Spinal cord (tissue), 10 donors: ENCODE measurements at places on chromosomes 1 and 21.

GRCh38 chr21:42213082-42213774 lies 5.7 kb upstream of the ABCG1 start:
- DNase-seq = no peak

DNA sequence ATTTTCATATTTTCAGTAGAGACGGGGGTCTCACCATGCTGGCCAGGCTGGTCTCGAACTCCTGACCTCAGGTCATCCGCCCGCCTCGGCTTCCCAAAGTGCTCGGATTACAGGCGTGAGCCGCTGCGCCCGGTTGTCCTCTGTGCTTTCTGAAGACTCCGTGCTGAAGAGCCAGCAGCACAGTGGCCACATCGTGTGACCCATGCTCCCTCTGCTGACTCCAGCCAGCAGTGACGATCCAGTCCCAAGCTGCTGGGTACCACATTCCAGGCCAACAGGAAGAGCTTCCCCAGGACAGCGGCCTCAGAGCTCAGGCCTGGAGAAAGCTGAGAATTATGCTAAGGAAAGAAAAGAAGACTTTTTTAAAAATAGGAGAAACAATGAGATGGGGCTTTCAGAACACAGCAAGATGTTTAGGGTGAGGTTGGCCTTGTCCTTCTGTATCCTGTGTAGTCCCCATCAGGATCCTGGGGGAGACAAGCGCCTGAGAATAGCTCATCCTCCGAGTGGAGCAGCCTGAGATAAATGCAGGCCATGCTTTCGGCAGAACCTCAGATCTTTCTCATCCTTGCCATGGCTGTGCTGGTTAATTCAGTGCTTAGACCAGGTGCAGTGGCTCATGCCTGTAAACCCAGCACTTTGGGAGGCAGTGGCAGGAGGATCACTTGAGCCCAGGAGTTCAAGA lies 207.1 kb downstream of the SLC35F3 start:
- DNase-seq = no peak

DNA sequence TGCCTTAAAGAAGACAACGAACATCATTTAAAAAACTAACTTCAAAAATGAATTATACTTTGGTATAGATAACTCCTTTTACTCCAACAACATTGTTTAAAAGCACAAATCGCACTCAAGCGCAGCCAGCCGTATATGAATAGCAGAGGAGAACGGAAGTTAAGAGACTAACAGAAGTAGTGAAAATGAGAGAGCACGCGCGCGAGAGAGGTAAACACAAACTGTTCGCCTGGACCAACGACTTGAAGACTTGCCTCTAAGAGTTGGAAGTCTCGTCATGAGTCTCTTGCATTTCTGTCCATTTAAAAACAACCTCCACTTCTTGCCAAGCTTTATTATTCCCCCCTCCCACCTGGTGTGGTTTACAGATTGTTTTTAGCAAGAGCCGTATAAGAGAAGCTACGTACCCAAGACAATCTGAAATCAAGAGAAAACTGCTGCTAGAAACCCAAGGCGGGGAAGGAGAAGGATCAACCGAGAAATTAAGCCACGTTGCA lies 479 bp downstream of the SELENOF start:
- DNase-seq = no peak

DNA sequence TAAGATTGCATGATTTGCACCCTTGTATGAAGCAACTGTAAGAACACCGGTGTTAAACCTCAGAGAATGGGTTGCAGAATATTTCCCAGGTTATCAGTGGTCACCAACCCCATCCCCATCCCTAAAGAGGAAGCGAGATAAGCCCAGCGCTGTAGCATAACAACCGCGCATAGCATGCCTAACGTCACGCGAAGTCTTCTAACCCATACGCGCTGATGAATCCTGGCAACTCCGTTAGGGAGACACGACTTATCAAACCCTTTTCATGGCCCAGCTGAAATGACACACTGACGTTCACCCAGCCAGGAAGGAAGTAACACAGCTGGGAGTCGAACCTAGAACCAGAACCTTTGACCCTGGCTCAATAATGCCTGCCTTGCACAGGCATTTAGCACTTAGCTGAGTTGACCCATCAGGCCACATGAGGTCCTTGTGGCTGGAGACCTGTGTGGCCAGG lies 24.2 kb downstream of the TMEM51 start:
- DNase-seq = no peak

DNA sequence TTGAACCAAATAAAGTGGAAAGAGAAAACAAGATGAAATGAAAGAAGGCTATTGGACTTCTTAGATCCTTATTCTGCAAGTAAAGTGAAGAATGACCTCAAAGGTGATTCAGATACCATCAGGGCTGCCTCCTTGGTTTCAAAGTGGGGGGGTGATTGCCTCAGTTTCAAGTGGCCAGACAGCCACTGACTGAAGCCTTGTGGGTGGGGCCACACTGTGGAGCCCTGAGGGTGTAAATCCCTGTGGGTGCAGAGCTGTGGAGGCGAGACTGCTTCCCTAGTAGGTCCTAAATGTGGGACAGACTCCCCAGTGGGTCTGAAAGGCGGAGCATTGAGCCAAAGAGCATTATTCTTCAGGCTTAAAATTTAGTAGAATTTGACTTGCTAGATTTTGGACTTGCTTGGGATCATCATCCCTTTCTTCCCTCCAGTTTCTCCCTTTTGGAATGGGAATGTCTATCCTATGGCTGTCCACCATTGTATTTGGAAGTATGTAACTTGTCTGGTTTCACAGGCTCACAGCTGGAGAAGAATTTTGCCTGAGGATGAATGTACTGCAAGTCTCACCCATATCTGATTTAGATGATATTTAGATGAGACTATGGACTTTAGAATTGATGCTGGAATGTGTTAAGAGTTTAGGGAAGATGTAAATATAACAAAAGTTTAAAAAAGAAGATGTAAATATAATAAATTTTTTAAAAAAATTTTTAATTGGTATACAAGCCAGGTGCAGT lies 71.6 kb upstream of the SOX13 start:
- DNase-seq = no peak

DNA sequence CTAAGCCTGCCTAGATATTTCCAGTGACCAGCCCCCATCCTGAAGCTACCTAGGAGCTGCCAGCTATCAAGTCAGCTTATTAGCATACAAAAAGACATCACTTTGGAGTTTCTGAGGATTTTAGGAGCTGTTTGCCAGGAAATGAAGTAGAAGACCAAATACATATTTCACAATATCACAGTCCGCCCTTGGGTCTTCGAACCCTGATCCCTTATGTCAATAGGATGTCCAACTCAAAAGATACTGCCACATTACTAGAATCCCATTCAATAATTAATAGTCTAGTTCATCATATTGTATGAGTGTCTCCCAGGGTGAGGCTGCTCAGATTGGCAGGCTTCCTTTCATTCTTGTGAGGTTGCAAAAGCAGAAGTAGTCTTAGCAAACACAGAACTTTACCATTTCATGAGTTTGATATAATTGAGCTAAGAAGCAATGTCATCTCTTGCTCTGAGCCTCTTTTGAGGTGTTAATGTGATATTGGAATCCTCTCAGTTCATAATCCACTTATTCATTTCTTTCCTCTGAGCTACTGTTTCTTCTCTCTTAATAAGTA lies 13.6 kb downstream of the IPO9 start:
- DNase-seq = no peak

DNA sequence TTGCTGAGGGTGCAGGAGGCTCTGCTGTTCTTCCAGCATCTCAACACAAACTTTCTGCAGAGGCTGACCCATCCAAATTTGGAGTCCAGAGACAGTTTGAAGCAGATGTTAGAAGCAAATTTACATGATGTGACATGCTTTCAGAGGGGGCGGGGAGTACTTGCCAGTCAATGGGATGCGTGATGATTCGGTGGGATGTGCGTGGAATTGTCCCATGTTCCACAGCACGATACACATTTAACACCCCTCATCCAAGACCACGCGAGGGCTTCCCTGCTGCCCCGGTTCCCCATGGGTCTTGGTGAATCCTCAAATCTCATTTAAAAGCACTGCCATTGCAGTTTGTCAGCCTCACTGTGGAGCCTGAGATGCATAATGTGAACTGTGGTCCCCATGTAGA lies 78.6 kb upstream of the TLR5 start:
- no peak for DNase-seq

GRCh38 chr1:203129501-203130231 lies 2.1 kb downstream of the ADORA1 start:
- no peak for DNase-seq

GRCh38 chr1:184569106-184569505 lies 182.3 kb downstream of the C1orf21 start:
- no peak for DNase-seq

DNA sequence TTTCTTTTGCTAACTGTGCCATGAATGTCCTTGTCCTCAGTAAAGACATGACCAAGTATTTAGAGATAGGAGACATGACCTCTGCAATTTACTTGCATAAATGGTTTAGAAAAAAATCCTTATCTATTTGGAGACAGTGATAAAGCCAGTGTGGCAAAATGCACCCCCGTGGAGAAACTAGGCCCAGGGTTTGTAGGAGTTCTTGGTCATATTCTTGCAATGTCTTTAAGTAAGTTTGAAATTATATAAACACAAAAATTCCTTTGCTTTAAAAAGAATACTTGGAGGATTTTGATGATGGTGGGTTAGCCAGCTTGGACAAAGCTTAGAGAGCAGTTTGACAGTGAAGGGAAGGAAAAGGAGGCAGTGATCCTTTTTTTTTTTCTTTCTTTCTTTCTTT lies 101.9 kb upstream of the SLC45A1 start:
- DNase-seq = no peak

- DNase-seq = peak; percentile 78
Measured at GRCh38 chr1:46477153-46477929, 12.3 kb upstream of the DMBX1 start.

DNA sequence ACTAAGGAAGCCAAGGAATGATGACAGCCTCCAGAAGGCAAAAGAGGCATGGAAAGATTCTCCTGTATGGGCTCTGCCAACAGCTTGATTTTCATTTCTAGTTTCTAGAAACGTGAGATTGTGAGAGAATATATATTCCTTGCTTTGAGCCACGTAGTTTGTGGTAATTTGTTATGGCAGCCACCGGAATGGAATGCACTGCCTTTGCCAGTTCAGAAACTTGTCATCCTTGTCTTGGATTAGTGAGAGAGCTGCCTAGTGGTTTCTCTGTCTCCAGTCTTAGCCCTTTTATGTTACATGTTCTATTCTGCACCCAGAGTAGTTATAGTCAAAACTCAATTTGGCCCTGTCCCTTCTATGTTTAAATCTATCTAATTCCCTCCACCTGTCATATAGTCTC lies 216.0 kb upstream of the PTGFR start:
- no peak for DNase-seq

- no peak for DNase-seq
Measured at GRCh38 chr1:213082420-213083111, 31.5 kb downstream of the RPS6KC1 start.

- no peak for DNase-seq
Measured at GRCh38 chr21:45637883-45638282, 5.6 kb upstream of the PCBP3 start.

DNA sequence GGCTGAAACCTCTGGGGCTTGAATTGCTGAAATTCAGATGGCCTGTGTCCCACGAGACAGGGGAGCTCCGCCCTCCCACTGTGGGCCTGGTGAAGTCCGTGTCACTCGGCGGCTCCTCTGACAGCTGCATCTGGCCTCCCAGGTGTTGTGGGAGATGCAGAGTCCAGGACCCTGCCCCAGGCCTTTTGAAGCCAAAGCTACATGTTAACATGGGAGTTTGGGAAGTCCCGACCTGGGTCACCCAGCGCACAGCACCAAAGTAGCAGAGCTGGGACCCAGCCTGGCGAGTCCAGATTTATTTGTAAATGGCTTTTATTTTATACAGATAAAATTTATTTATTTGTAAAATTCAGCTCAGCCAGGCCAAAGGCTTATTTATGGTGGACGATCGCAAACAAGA lies 28.9 kb downstream of the SLC37A1 start:
- DNase-seq = no peak

- DNase-seq = no peak
Measured at GRCh38 chr1:211938561-211938997, 96.8 kb downstream of the INTS7 start.

DNA sequence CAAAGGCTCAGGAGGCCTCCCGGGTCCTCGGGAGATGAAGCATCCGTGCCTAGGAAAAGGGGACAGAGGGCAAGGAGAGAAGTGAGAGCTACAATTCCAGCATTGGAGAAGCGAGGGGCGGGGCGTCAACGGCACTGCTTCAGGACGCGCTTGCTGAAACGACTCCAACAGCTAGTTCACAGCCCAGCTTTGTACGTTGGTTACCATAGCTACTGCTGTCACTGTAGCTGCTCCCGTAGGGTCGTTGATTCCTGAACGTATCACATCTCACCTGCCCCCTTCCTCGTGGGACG lies 63.1 kb downstream of the TOR1AIP2 start:
- DNase-seq = no peak

- DNase-seq = no peak
Measured at GRCh38 chr1:208190784-208191183, 53.4 kb downstream of the PLXNA2 start.

- DNase-seq = no peak
Measured at GRCh38 chr1:154867064-154867825, 2.8 kb downstream of the KCNN3 start.

- no peak for DNase-seq
Measured at GRCh38 chr1:25502957-25503356, 40.4 kb upstream of the LDLRAP1 start.

- DNase-seq = no peak
Measured at GRCh38 chr1:55476445-55477015, 261.4 kb upstream of the USP24 start.

DNA sequence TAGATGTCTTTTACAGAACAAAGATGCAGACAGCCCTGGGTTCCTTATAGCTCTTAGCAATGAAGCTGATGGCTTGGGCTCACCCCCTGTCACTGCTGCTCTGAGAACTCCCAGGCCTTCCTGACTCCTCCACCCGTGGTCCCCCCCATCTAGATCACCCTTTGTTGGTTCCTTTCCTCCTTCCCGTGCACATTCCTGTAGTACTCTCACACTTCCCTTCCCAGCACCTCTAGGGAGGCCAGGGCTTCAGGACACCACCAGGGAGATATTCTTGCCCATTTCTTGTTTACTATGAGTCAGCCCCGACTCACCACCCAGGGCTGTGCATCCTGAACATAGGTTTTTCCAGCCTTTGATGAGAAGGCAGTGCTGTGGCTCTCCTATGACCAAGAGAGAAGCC lies 14.4 kb upstream of the NOS1AP start:
- DNase-seq = no peak

DNA sequence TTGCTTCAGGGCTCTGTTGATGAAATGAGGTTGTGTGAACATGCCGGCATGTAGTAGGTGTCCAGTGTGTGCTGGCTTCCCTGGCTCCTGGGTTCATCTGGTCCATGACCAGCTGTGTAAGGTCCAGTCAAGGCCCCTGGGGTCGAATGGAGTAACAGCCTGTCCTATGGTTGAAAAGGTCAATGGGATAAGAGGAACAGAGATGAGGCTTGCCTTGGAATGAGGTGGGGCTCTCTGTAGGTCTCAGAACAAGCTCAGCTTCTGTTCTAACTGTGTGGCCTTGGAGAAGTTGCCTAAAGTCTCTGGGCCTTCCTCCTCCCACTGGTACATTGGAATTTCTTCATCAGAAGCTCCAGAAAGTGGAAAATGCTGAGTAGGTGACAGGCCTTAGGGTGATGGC lies 26.6 kb downstream of the RPS6KA1 start:
- no peak for DNase-seq

DNA sequence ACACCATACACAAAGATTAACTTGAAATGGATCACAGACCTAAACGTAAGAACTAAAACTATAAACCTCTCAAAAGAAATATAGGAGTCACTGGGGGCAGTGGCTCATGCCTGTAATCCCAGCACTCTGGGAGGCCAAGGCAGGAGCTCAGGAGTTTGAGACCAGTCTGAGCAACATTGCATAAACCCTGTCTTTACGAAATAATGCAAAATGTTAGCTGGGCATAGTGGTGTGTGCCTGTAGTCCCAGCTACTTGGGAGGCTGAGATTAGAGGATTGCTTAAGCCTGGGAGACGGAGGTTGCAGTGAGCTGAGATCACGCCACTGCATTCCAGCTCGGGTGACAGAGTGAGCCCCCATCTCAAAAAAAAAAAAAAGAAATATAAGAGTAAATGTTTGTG lies 46.7 kb upstream of the SERBP1 start:
- no peak for DNase-seq
